ENCODE measurements at places on chromosomes 5 and 9. TPM values are rescaled to one million over a fixed set of nuclear protein-coding genes. Genes with fewer than 3 reads are reported as not detected.
A peak's percentile ranks its signal among the peaks of the same experiment; 100 is the strongest.

DNA sequence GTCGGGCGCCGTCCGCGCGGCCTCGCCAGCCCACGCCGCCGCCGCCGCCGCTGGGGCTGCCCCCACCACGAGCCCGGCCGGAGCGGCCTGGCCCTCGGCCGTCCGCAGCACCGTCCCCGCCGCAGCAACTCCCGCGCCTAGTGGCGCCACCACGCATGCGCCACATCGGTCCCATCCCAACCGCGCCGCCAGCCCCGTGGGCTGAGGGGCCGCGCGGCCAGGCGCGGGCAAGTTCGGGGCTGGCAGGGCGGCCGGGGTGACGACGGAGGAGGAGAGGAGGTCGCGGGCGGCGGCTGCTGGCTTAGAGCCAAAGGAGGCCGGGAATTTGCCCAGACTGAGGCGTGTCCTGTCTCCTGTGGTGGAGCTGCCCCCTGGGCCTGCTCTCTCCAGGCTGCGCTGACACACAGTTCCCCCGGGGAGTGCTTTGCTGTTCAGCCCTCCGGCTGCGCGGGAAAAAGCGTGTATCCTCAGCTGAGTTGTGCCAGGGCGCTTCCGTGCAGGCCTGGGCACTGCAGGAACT lies at the start of gene TUSC1:
Gene TUSC1 (minus strand): TSS at position 298 of the 520 bp plus-strand sequence. CDS start 132 bp downstream, at position 166.
- no peaks in the 10 kb centered on the region for H3K36me3 ChIP-seq
- peak; percentile 74 for DNase-seq
- no peaks in the 10 kb centered on the region for H3K4me1 ChIP-seq
- H3K27ac ChIP-seq: peak within 1 kb of the TSS; percentile 98
- H3K4me3 ChIP-seq: peak within 1 kb of the TSS; percentile 85

DNA sequence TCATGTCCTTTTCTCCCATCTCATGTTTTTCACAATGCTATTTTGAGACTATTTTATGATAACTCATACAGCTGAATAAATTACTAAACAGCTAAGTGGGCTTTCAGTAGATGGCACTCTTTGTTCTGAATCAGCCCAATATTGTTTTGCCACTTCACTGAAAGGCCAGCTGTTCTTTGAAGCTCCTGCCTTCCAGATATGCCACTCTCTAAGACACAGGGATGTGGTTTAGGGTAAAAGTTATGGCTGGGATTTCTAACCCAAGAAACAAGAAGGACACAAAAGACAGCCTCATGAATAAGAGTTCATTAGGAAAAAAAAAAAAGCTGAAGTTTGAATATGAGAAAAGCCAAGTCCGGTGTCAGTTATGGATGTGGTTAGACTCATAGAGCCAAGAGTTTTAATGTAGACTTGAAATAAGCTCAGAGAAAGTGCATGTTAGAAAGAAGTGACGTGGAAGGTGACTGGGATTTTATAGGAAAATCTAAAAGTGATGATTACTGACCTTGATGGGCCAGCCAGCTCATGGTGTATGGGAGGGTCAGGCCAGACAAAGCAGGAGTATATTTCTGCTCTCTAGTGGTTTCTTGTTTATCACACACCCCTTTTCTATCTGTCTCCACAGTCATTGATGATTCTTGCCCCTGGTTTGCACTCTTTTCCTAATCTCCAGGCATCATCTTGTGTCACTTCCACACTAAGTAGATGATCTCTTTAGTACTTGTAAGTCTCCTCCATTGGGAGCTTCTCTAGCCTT lies 488.5 kb downstream of the NR2F1-AS1 start:
- no peak overlapping the region for H3K27ac ChIP-seq
- no peaks in the 10 kb centered on the region for H3K36me3 ChIP-seq
- DNase-seq: no peak
- H3K4me3 ChIP-seq: no peak overlapping the region
- H3K27me3 ChIP-seq: no peaks in the 10 kb centered on the region
- H3K4me1 ChIP-seq: no peaks in the 10 kb centered on the region

DNA sequence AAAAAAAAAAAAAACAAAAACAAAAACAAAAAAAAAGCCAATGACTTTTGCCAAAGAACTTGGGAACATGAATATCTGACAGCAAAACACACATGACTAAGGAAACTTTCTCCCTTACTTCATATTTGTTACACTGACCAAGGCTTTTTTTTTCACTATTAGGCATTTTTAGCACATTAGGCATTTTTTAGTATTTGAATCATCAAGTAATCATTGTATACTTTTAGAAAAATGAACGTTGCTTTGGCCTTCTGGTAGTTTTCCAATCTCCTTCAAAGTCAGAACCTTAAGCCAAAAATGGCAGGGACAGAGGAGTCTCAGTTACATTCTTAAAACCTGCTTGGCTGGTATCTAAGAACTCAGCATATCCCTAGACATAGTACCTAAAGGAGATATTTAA lies 19.3 kb downstream of the NREP start:
- H3K27ac ChIP-seq: no peak overlapping the region
- no peaks in the 10 kb centered on the region for H3K27me3 ChIP-seq
- H3K4me3 ChIP-seq: no peak overlapping the region
- no peaks in the 10 kb centered on the region for H3K4me1 ChIP-seq
- no peak for DNase-seq

Gene C9orf50
- total RNA-seq: not detected

DNA sequence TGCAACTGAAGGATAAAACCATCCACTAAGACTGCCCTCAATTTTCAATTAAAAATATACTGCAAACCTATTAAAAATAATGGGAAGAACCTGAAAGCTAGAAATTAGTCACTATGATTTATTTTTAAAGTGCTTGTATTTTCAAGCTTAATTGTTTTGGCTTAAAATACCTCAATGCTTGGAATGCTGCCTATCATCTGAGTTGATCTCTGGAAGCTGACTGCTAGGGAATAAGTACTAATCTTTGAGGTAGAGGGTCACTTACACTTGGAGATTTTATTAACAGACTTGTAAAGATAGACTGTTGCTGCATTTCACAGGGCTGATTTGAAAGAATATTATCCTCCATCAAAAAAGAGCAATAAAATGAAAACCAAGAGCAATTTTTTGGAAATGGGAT lies 6.2 kb downstream of the PCSK1 start:
- no peak overlapping the region for H3K4me3 ChIP-seq
- DNase-seq: no peak
- no peaks in the 10 kb centered on the region for H3K4me1 ChIP-seq
- no peaks in the 10 kb centered on the region for H3K36me3 ChIP-seq
- H3K27ac ChIP-seq: no peak overlapping the region

DNA sequence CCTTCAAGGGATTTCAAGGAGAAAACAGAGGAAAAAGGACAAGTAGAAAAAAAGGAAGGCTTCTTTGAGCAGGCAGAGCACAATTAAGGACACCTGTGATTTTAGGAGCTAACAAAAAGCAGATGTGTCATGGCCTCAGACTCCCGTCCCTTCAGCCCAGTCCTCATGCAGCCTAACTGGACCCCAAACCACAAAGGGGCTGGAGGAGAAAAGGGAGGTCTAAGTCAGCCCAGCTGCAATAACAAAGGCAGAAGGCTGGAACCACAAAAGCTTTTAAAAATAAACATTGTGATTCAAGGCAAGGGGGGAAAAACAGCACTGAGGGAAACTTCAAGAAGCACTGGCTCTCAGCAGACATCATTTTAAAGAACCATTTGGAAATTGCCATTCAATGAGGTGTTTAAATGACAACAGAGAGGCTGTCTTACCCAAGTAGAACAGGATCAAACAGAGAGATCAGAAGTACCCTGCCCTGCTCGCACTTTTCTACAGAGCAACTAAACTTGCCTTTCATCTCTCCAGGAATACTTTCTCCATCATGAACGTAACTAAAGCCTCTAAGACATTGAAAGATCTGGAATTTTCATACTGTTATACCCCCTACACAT lies 89.3 kb downstream of the SEMA5A start:
- no peaks in the 10 kb centered on the region for H3K27me3 ChIP-seq
- H3K27ac ChIP-seq: no peak overlapping the region
- no peaks in the 10 kb centered on the region for H3K36me3 ChIP-seq
- DNase-seq: no peak

DNA sequence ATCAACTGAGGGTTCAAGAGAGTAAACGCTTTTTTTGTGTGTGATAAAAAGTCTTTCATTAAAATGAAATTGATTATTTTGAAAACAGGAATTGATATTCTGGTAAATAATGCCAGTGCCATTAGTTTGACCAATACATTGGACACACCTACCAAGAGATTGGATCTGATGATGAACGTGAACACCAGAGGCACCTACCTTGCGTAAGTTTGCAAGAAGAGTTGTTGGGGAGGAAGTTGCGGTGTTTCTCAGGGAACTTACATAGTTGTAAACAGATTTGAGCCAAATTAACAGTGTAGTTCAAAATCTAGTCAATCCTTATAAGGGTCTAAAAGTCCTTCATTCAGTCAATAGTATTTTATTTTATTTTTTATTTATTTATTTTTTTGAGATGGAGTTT lies 28.9 kb downstream of the HSDL2 start:
- H3K27me3 ChIP-seq: no peaks in the 10 kb centered on the region
- no peaks in the 10 kb centered on the region for H3K36me3 ChIP-seq
- H3K27ac ChIP-seq: no peak overlapping the region
- no peaks in the 10 kb centered on the region for H3K4me1 ChIP-seq

Gene KCNV2
- total RNA-seq: 1.4 TPM

- no peak overlapping the region for H3K27ac ChIP-seq
- no peaks in the 10 kb centered on the region for H3K36me3 ChIP-seq
- no peaks in the 10 kb centered on the region for H3K27me3 ChIP-seq
- DNase-seq: no peak
- no peak overlapping the region for H3K4me3 ChIP-seq
- H3K4me1 ChIP-seq: no peaks in the 10 kb centered on the region
These were observed 78.5 kb upstream of the ALDH1A1 start for GRCh38 chr9:73031350-73031749.

- peaks cover 16% of the 10 kb centered on the region for H3K4me1 ChIP-seq
- no peak overlapping the region for H3K4me3 ChIP-seq
- no peaks in the 10 kb centered on the region for H3K27me3 ChIP-seq
- DNase-seq: peak; percentile 29
- no peaks in the 10 kb centered on the region for H3K36me3 ChIP-seq
These were observed 2.0 kb downstream of the TMEM268 start for GRCh38 chr9:114613087-114613486.

Gene DTWD2
- 13.4 TPM for total RNA-seq

Gene DELE1
- total RNA-seq: 98.1 TPM

DNA sequence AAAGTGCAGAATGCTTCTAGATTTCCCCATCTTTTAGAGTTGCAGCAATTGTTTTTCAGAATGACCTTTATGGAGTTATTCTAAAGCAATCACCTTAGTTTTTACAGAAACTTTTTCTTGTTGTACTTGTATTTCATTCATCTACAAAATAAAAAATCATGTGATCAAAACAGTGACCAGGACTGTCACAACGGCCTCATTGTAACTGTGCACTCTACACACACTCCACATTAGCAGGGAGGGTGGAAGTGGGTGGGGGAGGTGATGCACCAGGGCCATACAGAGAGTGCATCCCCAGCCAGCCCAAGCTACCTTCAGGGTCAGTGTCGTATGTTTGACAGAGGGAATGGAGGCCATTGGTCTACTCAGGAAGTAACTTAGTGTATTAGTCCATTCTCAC lies 26.9 kb downstream of the EGFLAM start:
- H3K27ac ChIP-seq: no peak overlapping the region
- no peaks in the 10 kb centered on the region for H3K36me3 ChIP-seq
- H3K27me3 ChIP-seq: no peaks in the 10 kb centered on the region
- H3K4me1 ChIP-seq: no peaks in the 10 kb centered on the region
- no peak overlapping the region for H3K4me3 ChIP-seq

DNA sequence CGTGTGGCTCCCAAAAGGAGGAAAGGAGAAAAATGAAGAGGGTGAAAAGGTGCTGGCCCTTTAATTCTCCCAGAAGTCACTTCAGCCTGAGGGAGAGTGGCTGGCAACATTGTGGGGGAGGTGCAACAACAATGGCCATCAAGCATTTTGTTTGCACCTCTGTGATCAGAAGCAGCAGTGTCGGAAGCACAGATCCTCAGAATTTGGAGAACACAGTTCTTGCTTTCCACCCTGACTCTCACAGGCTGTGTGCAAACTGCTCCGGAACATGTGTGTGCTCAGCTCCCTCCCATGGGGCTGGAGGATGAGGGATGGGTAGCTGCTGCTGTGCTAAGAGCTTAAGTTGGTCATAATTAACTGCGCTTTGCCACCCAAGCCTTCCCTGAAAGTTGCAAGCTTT lies 127.1 kb downstream of the DPYSL3 start:
- H3K4me3 ChIP-seq: no peak overlapping the region
- H3K36me3 ChIP-seq: no peaks in the 10 kb centered on the region
- no peaks in the 10 kb centered on the region for H3K4me1 ChIP-seq
- H3K27ac ChIP-seq: no peak overlapping the region
- DNase-seq: no peak

GRCh38 chr5:61493973-61494372 lies 161.9 kb downstream of the ZSWIM6 start:
- no peak overlapping the region for H3K4me3 ChIP-seq
- no peaks in the 10 kb centered on the region for H3K27me3 ChIP-seq
- no peaks in the 10 kb centered on the region for H3K36me3 ChIP-seq

DNA sequence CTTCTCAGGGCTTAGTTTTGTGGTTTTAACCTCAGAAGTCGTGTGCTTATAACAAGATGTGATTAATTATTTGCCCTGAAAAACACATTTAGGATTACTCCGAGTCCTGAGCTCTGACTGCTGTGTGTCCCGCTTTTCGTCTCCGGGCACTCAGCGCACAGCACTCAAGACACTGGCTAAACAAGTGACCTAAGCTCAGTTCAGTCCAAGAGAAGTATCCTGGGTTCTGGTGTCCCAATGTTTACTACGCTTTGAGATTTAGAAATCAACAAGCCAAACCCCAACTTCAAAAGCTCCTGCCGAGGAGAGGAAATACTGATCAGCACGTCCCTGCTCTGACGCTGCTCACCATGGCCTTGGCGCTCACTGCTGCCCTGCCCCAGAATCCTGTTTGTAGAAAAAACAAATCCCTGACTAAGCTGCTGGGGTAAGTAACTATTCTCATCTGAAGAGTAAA lies 53.2 kb downstream of the IPPK start:
- H3K4me1 ChIP-seq: no peaks in the 10 kb centered on the region
- DNase-seq: no peak
- peak overlapping the region; percentile 66 for H3K27ac ChIP-seq
- no peaks in the 10 kb centered on the region for H3K36me3 ChIP-seq

Gene GRIN3A
- total RNA-seq: 0.80 TPM

DNA sequence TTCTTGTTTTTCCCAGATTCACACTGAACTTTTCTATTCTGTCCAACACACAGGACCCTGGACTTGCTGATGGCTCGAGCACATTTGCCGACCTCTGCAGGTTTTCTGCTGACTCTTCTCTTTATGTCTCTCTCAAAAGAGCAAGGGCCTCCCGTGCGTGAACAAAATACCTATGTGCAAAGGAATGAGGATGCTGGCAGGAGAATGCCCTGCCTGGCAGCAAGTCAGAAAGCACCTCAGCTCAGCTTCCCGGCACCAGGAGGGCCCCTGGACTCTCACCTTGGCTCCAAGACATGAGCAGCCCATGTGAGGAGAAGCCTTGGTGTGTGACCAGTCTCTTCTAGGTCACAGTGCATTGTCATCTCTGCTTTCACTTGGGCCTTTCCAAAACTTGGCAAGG lies 36.1 kb downstream of the PAPPA start:
- no peak overlapping the region for H3K4me3 ChIP-seq
- H3K27me3 ChIP-seq: no peaks in the 10 kb centered on the region
- no peak overlapping the region for H3K27ac ChIP-seq
- H3K36me3 ChIP-seq: no peaks in the 10 kb centered on the region
- no peaks in the 10 kb centered on the region for H3K4me1 ChIP-seq
- DNase-seq: peak; percentile 38
